AG04450 (cell line): ENCODE measurements at places on chromosomes 7 and 10.

- DNase-seq = no peak
Measured at GRCh38 chr7:107530751-107531150, 33.0 kb downstream of the COG5 start.

- DNase-seq = no peak
Measured at GRCh38 chr7:77200542-77200941, 923 bp upstream of the FGL2 start.

GRCh38 chr10:131805696-131806095 is 95.1 kb upstream of the PPP2R2D start:
- no peak for DNase-seq

DNA sequence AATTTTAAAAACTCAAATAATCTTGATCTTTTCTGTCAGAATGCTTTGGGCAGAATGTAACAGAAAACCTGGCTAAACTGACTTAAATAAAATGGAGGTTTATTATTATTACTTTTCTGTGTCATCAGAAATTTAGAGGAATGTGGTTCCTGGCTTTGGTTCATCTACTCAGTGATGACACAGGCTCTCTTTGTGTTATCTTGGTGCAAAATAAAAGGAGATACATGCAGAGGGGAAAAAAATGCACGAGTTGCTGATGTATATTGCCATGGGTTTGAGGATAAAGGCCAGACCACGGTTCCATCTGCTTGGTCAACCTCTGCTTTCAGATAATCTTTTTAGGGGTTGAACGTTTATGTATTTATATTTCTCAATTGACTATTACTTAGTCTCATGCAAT is 181.4 kb downstream of the SUGCT start:
- DNase-seq = no peak

DNA sequence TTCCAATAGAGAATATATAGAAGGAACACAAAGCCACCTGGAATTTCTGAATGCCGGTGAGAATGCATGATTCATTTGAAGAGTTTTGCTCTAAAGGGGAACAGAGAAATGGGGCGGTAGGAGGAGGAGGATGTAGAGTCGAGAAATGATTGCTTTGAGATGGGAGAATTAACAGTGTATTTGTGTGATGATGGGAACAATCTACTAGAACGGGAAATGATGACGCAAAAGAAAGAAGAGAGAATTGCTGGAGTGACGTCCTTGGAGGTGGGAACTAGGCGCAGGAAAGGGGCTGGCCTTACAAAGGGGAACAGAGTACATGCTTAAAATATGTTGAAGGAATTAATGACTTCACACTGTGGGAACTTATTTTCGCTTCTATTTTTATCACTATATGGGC is 188.1 kb downstream of the SDHAF3 start:
- no peak for DNase-seq

GRCh38 chr10:34656661-34657060 is 158.4 kb downstream of the PARD3 start:
- no peak for DNase-seq
